Hematopoietic multipotent progenitor cell (in vitro differentiated cells): ENCODE measurements at places on chromosomes 7 and 10. TPM values are rescaled to one million over a fixed set of nuclear protein-coding genes. Genes with fewer than 3 reads are reported as not detected.

GRCh38 chr7:101978683-101979082 is 161.3 kb downstream of the CUX1 start:
- no peak for DNase-seq

DNA sequence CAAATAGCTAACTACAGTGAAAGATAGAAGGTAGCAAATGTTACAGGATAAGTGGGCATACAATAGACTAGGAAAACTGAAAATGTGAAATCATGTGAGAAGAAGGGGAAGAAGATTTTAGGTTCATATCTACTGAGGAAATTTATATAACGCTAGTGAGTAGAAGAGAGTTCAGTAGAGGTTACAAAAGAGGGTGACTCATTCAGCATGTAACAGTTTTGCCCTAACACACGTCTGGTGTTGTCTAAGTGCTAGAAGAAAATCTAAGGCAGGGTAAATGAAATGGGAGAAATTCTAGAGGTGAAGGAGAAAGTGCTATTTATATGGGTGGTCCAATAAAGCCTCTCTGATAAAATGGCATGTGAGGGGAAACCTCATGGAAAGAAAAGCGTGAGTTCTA is 731.4 kb upstream of the POT1 start:
- no peak for DNase-seq

DNA sequence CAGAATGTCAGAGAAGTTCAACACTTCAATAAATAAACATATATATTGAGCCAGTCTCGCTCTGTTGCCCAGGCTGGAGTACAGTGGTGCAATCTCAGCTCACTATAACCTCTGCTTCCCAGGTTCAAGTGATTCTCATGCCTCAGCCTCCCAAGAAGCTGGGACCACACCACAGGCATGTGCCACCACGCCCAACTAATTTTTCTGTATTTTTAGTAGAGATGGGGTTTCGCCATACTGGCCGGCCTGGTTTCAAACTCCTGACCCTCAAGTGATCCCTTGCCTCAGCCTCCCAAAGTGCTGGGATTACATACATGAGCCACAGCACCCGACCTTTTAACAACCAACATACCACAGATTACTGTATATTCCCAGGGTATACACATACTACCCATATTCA is 134.2 kb downstream of the JMJD1C start:
- no peak for DNase-seq

GRCh38 chr7:30888747-30889146 is 22.9 kb upstream of the AQP1 start:
- no peak for DNase-seq

DNA sequence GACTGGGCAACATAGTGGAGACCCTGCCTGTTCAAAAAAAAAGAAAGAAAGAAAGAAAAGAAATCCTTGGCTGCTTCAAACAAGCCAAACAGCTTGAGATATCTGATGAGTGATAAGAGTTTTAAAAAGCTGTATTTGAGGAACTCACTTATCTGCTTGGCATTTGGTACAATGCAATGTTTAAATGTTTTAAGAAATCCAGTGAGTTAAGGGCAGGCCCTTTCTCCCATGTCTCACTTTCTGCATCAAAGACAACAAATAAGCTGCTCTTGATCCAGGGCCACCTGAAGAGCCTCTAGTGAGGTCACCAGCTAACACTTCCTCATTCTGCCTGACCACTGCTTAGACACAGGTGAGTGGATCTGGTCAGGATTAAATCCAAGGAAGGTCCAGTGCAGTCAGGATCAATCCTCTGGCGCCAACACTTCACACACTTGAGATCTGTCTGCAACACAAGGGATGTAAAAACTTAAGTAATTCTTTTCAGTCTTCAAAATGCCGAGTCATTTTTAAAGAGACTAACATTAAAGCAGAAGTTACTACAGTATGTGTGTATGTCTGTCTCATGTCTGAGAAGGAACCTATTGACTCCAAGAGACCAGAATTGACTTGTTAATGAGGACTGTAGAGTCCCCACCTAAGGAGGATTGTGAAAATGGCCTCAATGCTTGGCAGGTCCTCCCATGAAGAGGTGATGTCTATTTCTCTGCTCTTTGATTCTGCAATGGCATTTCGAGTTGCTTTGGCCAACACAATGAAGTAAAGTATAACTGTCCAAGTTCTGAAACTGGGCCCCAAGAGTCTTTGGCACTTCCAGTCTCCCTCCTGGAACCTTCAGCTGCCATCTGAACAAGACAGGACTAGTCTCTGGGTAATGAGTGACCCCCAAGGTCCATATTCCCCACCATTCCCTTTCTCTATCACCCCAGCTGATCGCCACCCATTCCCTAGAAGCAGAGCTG is 43.1 kb downstream of the CREB3L2 start:
- DNase-seq = no peak

Gene YWHAG
- 45.2 TPM for total RNA-seq

Gene CLEC5A
- total RNA-seq = under 0.01 TPM

Gene TMEM236
- total RNA-seq = under 0.01 TPM

Gene ANAPC16
- total RNA-seq = 43.9 TPM

Gene ANKRD61
- total RNA-seq = under 0.01 TPM
